Right renal pelvis (tissue), 4 donors: ENCODE measurements at places on chromosomes 7 and 10. TPM values are rescaled to one million over a fixed set of nuclear protein-coding genes. Genes with fewer than 3 reads are reported as not detected.

The C10orf67 gene
- polyA plus RNA-seq, result 1.9 TPM

The TMEM130 gene
- polyA plus RNA-seq, result 3.9 TPM

The ANXA8 gene
- not detected for polyA plus RNA-seq

The IL2RA gene
- 0.47 TPM for polyA plus RNA-seq

The ADRA2A gene
- polyA plus RNA-seq, result 4.1 TPM

The CYP2W1 gene
- polyA plus RNA-seq, result 2.0 TPM

The CPA2 gene
- 0.40 TPM for polyA plus RNA-seq

The TMEM236 gene
- 0.29 TPM for polyA plus RNA-seq

The CLEC5A gene
- polyA plus RNA-seq, result 0.55 TPM

The DNAH11 gene
- 2.4 TPM for polyA plus RNA-seq

The CPA4 gene
- 0.16 TPM for polyA plus RNA-seq

The CALML5 gene
- not detected for polyA plus RNA-seq

The CNPY1 gene
- not detected for polyA plus RNA-seq

The PTF1A gene
- polyA plus RNA-seq, result not detected

The NEUROD6 gene
- not detected for polyA plus RNA-seq

The SYNPO2L gene
- polyA plus RNA-seq, result 0.28 TPM
